ENCODE measurements at places on chromosomes 2 and 18. TPM values are rescaled to one million over a fixed set of nuclear protein-coding genes. Genes with fewer than 3 reads are reported as not detected.

Gene NEB
- under 0.01 TPM for total RNA-seq

Gene PROM2
- total RNA-seq: 27.3 TPM

Gene RTP5
- not detected for total RNA-seq

Gene PSMA8
- not detected for total RNA-seq

Gene COQ10B
- 23.9 TPM for total RNA-seq

Gene ASXL3
- 0.50 TPM for total RNA-seq

Gene SETBP1
- 23.2 TPM for total RNA-seq

Gene GPR39
- 6.1 TPM for total RNA-seq

Gene ST6GAL2
- not detected for total RNA-seq

GRCh38 chr2:169329688-169330554 is 32.4 kb downstream of the LRP2 start:
- DNase-seq: no peak

GRCh38 chr18:49874238-49874637 is 60.9 kb upstream of the ACAA2 start:
- peak; percentile 68 for DNase-seq

DNA sequence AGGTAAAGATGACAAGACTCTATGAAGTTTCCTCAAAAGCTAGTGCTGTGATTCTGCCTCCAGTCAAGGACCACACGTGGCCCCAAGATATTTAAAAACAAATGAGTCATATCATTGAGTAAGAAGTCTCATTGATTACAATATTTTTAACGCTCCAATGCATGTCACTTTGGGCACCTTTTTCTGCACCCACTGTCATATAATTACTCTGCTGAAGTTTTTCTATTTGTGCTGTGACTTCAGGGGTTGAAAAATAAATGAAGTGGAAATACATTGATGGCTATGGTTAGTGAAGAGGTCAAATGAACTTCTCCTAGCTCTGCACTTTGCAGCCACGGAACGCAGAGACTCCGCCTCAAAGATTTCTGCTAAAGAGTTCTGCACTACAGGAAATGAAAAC is 344.3 kb upstream of the KYNU start:
- DNase-seq: no peak

GRCh38 chr2:232273903-232274643 is 104.5 kb upstream of the ALPP start:
- no peak for DNase-seq

DNA sequence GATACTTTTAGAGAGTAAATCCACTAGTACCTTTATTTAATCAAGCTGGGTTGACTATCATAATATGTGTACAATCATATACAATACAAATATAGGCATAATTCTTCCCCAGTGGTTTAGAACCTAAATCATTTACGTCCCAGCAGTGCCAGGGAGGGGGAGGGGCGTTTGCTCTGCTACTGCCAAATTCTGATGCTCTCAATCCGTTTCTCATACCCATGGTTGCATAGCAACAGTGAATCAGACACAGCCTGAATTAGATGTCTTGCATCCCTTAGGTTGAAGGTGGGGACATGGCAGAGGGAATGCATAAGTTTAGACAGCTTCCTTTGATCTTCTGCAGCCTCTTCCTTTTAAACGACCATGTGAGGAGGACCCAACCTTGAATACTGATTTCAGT is 135.4 kb downstream of the ABCA12 start:
- no peak for DNase-seq

- no peak for DNase-seq
Observed at GRCh38 chr18:32595832-32596231, 125.2 kb upstream of the GAREM1 start.

GRCh38 chr18:61589724-61590065 is 256.5 kb downstream of the CDH20 start:
- no peak for DNase-seq

- DNase-seq: no peak
Observed at GRCh38 chr2:10300328-10300920, 2.3 kb upstream of the HPCAL1 start.

- no peak for DNase-seq
Observed at GRCh38 chr2:237639052-237639835, 11.9 kb downstream of the LRRFIP1 start.

GRCh38 chr2:219957820-219958219 is 330.4 kb downstream of the SLC4A3 start:
- DNase-seq: no peak

DNA sequence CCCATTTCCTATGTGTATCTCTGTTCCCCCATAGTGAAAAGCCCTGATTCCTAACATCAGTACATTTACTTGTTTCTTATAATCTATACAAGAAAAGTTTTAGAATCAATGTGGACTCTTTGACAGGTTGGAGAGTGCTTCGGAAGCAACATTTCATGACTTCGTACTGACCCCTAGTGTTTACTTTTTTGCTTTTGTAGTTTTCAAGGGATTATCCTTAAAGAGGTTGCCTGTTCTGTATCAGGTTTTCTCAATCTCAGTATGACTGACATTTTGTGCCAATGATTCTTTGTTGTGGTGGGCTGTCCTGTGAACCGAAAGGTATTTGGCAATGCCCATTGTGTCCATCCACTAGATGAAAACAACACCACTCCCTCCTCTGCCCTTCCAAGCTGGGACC is 43.3 kb upstream of the SERPINB2 start:
- peak; percentile 37 for DNase-seq

DNA sequence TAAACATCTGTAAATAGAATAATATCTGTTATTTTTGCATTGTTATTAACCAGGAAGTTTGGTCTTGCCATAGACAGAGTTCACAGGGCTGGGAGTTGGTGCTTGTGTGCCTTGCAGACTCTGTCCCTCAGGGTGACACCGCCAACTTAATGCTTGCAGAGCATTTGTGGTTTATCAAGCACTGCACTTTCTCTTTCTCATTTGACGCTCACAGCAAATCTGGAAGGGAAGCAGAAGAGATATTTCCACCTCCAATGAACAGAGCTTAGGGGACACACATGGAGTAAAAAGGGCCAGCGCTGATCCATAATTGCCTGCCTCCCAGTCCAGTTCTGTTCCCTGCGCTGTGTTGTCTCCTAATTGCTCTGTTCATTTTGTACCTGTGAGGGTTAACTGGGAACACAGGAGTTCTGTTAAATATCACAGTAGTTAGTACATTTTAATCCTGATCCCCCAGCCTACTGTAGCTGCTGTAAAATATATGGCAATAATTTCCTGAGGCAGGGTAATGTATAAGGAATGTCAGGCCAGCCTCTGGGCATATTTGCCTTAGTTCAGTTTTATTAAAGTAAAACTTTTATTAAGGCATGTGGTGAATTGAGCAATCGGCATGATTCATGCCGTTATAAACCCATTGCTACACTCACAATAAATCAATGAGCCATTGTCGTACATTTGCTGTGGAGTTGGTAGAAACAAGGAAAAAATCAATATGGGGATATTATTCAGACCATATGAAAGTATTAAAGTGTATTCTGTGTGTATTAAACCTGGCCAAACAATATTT is 182.5 kb upstream of the OSR1 start:
- DNase-seq: peak; percentile 92

GRCh38 chr2:84844141-84844540 is 36.7 kb downstream of the TRABD2A start:
- peak; percentile 25 for DNase-seq
